Stomach (tissue), 19 donors: ENCODE measurements at places on chromosomes 12 and 14. TPM values are rescaled to one million over a fixed set of nuclear protein-coding genes. Genes with fewer than 3 reads are reported as not detected.
A peak's percentile ranks its signal among the peaks of the same experiment; 100 is the strongest.

GRCh38 chr14:71243697-71244096 lies 336.4 kb downstream of the PCNX1 start:
- H3K36me3 ChIP-seq, result no peaks in the 10 kb centered on the region
- no peak overlapping the region for H3K4me3 ChIP-seq
- no peak overlapping the region for H3K27ac ChIP-seq
- H3K27me3 ChIP-seq, result no peaks in the 10 kb centered on the region

GRCh38 chr14:62015945-62016344 lies 253.7 kb downstream of the SNAPC1 start:
- no peaks in the 10 kb centered on the region for H3K36me3 ChIP-seq
- no peaks in the 10 kb centered on the region for H3K27me3 ChIP-seq
- no peaks in the 10 kb centered on the region for H3K4me1 ChIP-seq

DNA sequence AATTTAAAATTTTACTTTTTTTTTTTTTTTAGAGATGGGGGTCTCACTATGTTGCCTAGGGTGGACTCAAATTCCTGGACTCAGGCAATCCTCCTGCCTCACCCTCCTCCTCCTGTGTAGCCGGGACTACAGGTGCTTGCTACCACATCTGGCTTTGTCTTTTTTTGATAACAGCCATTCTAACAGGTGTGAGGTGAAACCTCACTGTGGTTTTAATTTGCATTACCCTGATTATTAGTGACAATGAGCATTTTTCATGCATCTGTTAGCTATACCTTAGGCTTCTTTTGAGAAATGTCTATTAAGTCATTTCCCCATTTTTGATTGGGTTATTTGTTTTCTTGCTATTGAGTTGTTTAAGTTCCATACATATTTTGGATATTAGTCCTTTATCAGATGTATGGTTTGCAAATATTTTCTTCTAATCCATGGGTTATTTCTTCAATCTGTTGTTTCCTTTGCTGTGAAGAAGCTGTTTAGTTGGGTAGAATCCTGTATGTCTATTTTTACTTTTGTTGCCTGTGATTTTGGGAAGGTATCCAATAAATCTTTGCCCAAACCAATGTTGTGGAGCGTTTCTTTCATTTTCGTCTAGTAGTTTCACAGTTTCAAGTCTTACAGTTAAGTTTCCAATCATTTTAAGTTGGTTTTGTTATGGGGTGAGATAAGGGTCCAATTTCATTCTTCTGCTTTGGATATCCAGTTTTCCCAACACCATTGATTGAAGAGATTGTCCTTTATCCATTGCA lies 86.1 kb downstream of the MYF5 start:
- no peaks in the 10 kb centered on the region for H3K36me3 ChIP-seq
- no peaks in the 10 kb centered on the region for H3K4me1 ChIP-seq
- H3K27ac ChIP-seq, result no peak overlapping the region

GRCh38 chr12:22860926-22861325 lies 236.0 kb downstream of the ETNK1 start:
- H3K27ac ChIP-seq, result no peak overlapping the region
- no peaks in the 10 kb centered on the region for H3K36me3 ChIP-seq
- H3K27me3 ChIP-seq, result no peaks in the 10 kb centered on the region

GRCh38 chr12:12724421-12725085 lies 7.4 kb downstream of the CDKN1B start:
- peak overlapping the region; percentile 73 for H3K4me3 ChIP-seq
- no peaks in the 10 kb centered on the region for H3K27me3 ChIP-seq
- H3K36me3 ChIP-seq, result peaks cover 11% of the 10 kb centered on the region

DNA sequence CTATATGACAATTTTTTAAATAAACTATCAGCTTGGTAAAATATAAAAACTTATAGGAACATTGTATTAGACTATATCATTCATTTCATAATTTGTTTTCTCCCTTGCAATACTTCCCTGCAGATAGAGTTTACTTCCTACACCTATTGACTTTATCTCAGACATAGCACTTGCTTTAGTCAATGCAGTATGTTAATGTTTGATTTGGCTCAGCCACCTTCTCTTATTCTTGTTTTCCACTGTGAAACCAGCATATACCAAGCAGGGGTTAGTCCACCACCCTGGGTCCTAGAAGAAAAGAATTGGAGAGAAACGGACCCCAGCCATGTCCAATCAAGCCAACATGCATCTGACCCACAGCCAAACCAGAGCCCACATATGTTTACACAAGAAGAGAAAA lies 10.4 kb upstream of the SOX5 start:
- no peak for DNase-seq
- H3K4me3 ChIP-seq, result no peak overlapping the region
- H3K4me1 ChIP-seq, result no peaks in the 10 kb centered on the region

GRCh38 chr12:91364471-91365184 lies 182.0 kb upstream of the DCN start:
- peaks cover 5% of the 10 kb centered on the region for H3K4me1 ChIP-seq
- no peak overlapping the region for H3K4me3 ChIP-seq
- H3K27ac ChIP-seq, result no peak overlapping the region
- H3K27me3 ChIP-seq, result no peaks in the 10 kb centered on the region

GRCh38 chr12:119998471-119999245 lies 9.6 kb downstream of the BICDL1 start:
- H3K4me1 ChIP-seq, result no peaks in the 10 kb centered on the region
- DNase-seq, result no peak
- no peaks in the 10 kb centered on the region for H3K27me3 ChIP-seq
- no peak overlapping the region for H3K4me3 ChIP-seq

Gene KLRC4
- not detected for total RNA-seq

Gene LRRC10
- total RNA-seq, result not detected

Gene PSMC6
- total RNA-seq, result 21.0 TPM

Gene COL2A1
- total RNA-seq, result 14.5 TPM

Gene TMEM119
- total RNA-seq, result not detected

Gene KRT6A
- total RNA-seq, result 0.89 TPM

Gene SRSF9
- 92.3 TPM for total RNA-seq
